ENCODE measurements at places on chromosomes 1 and 21.

GRCh38 chr1:186802388-186802787 is 26.4 kb upstream of the PLA2G4A start:
- DNase-seq = no peak

- DNase-seq = no peak
Observed at GRCh38 chr1:180186831-180187230, 32.2 kb downstream of the QSOX1 start.

DNA sequence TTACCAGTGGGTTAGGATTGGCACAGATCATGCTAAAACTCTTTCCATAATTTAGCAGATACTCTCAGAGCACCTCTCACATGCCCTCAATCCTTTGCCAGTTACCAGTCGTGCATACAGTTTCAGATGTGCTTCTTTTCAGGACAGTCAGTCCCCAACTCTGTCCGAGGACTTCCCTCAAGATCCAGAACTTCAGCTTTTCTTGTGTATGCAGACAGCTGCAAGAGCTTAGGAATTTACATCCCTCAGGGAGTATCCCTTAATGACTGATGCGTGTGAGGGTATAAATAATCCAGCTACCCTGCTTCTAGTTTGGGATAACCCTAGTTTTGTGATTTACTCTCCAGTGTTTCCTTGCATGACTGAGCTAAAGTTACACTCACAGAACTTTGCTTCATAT is 393.0 kb upstream of the PLXNA2 start:
- DNase-seq = no peak

DNA sequence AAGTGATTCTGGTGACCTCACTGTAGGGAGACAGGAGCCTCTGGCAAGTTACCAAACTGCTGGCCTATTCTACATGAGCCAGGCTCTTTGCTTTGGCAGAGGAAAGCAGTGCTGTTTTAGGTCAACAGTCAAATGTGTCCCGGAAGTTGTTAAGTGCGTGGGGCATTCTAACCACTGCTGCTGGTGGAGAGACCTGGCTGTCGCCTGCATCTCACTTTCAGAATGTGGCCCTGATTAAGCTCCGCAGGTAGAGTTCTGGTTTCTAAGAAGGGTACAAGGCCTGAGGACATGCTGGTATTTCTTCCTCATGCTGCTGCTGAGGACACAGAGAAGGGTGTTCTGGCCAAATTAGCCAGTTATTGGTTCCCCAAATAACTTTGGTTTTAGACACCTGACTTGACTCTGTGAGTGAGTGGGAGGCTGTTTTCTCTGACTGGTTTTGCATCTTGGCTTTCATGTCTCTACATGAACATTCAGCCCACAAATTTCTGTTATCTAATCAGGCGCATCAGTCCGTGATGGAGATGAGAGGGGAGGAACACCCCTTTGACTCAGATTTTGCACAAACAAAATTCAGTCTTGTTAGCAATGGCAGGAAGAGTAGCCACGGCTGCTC is 120.8 kb downstream of the LMO4 start:
- peak; percentile 41 for DNase-seq

DNA sequence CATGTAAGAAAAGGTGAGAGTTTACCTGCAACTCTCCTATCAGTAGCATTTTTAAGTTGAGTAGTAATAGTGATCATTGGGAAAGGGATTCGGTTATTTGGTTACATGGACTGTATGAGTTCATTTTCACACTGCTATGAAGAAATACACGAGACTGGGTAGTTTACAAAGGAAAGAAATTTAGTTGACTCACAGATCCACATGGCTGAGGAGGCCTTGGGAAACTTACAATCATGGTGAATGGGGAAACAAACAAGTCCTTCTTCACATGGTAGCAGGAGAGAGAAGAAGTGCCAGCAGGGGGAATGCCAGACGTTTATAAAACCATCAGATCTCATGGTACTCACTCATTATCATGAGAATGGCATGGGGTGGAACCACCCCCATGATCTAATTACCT is 59.3 kb upstream of the FBXO28 start:
- no peak for DNase-seq

- no peak for DNase-seq
Observed at GRCh38 chr1:221078260-221078965, 199.2 kb downstream of the HLX start.

DNA sequence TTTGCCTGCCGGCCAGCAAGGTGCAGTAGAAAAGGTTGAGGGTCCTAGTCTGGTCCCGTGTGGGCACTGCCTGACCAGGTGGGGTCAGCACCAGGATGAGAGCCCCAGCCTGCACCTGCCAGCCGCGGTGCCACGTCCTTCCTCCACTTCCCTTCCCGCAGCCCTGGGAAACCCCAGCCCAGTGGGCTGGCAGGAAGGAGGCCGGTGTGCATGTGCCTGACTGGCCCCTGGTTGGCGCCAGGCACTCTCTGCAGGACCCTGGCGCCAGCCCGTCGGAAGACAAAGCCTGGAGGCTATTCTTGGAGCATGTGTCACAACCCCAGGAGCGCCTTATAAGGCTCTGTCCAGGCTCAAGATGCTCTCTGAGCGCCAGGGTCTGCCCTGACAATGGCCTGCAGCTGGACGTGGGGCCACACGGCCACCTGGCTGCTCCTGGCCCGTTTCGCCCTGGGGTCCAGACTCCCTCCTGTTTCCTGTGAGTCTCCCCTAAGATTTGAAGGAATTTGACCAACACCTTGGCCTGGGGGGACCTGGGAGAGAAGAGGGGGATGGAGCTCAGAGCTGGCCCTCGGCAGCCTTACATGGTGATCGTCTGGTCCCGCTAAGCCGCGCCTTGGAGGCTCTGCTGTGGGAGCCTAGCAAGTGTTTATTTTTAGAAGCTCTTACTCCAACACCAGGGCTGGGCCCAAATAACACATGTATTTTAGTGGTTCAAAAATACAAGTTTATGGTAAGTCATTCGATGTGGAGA is 31.9 kb upstream of the POFUT2 start:
- no peak for DNase-seq

- no peak for DNase-seq
Observed at GRCh38 chr1:238624776-238625175, 734.1 kb upstream of the ZP4 start.

- DNase-seq = peak; percentile 30
Observed at GRCh38 chr1:167805041-167805556, 83.3 kb downstream of the MPZL1 start.

DNA sequence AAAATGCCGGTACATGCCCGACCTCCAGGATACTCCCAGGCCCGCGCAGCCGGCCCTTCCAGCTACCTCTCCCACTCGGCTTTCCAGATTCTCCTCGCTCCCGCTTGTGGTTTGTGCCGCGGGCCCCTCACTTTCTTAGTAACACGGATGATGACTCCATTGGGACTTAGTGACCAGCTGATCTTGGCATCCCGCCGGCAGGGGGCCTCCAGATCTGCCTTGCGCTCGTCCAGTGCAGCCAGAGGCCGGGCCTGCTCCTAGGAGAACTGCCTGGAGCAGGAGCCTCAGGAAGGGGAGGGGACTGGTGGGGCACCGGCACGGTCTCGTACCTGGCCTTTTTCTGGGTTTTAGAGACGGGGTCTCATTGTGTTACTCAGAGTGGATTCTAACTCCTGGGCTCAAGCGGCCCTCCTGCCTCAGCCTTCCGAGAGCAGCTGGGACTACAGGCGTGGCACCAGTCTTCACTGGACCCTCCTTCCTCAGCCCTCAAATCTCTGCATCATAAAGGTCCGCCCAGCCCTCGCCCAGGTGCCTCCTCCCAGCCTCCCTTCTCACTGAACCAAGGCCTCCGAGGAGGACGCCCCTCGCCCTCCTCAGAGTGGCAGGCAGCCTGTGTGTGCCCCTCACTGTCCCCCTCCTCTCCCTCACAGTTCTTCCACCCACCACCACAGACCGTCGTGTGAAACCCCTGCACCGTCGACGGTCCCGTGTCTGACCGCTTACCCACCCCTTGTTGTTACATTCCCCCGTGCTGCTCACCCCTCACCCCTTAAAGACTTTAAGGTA is 78.6 kb downstream of the SLC25A24 start:
- no peak for DNase-seq

DNA sequence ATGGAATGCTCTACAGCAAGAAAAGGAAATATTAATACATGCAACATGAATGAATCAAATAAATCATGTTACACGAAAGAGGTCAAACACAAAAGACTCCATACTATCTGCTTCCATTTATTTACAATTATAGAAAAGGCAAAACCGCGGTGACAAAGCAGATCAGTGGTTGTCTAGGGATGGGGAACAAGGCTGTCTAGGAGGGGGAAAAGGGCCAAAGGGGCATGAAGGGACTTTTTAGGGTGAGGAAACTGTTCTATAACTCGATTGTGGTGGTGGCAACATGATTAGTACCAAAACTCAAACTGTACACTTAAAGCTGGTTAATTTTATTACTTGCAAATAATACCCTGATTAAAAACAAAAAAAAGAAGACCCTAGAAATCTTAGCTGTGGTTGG is 20.6 kb downstream of the CAPZB start:
- DNase-seq = no peak

GRCh38 chr1:93820554-93821422 is 58.2 kb downstream of the DNTTIP2 start:
- DNase-seq = no peak

- DNase-seq = no peak
Observed at GRCh38 chr1:82065916-82066315, 265.2 kb downstream of the ADGRL2 start.

GRCh38 chr1:36166136-36166535 is 10.2 kb downstream of the MAP7D1 start:
- DNase-seq = no peak

DNA sequence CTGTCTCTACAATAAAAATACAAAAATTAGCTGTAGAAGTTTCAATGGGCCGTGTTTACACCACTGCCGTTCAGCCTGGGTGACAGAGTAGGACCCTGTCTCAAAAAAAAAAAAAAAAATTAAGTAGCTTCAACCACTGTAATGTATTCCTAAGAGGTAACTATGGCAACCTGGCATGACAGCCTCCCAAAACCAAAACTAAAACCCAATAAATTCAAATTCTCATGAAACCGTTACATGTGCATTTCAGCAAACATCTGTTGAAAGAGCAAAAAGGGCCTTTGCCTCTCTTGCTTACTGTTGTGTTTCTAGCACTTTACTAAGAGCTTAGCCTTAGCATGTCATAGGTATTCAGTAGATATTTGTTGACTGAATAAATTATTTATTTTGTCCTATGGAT is 33.5 kb downstream of the ODR4 start:
- DNase-seq = peak; percentile 27

DNA sequence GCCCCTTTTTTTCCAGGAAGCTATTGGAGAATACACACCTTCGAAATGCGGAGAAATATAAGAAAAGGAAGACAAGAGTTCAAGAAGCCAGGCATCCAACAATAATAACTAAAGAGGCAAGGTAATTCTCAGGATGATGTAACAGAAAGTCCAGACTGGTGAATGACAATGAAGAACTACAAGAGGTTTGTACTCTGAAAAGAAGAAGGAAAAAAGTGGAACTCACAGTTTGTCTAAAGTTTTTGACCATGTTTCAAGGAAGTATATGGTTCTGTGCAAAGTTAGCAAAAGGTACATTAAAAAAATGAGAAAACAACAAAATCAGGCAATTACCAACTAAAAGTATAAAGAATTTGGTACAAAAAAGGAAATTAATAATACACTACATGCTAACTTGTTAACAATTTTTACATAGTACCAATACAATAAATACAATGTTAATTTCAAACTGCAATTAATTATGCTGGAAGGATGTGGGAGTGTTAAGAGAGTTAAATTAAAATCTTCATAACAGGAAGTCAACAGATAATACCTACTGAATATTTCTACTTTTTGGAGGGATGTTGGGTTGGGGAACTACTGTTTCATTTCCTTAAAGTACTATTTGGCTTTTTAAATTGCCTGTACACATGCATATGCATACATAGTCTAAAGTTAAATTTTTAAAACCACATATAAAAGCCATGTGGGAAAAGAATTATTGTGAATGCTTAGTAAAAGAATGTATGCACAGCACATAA is 12.9 kb upstream of the CD55 start:
- no peak for DNase-seq

GRCh38 chr1:47727051-47727696 is 270.0 kb downstream of the TRABD2B start:
- no peak for DNase-seq

- DNase-seq = no peak
Observed at GRCh38 chr1:205407970-205408369, 13.9 kb downstream of the LEMD1 start.

DNA sequence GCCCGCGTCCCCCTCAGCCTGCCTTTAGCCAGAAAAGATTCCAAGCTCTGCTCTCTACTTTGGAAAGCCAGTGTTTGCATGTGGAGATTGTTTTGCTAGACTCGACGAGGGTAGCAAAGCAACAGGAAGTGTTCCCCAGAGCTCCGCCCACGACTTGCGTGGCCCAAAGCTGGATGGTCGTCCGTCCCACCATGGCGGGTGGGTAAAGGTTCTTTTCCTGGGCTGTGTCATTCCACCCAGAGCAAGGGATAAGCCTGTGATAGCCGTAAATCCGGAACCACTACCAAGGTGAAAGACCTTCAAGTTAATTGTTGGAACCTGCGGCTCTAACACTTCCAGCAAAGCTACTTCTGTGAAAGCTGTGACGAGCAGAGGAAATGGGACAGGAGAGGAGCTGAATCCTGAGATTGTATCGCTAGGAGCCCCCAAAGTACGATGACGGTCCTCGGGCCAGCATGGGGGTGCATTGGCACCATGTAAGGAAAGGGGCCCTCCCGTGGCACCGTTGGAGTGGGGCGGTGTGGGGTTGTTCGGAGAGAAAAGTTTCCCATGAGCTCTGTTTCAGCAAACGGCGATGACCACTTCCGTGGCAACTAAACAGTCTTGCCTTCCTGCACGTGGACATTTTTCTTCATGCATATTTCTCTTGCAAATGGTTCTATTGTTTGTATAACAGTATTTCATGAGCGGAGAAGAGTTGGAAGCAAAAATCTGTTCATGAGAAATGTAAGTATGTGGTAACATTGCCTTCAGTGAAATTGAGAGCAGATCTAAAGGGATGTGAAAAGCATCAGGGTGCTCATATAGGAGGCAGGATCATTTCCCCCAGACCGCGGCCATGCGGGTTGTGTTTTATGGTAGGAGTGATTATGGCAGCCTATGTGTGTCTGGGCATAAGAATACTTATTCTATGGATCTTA is 8.4 kb downstream of the MX2 start:
- DNase-seq = no peak

DNA sequence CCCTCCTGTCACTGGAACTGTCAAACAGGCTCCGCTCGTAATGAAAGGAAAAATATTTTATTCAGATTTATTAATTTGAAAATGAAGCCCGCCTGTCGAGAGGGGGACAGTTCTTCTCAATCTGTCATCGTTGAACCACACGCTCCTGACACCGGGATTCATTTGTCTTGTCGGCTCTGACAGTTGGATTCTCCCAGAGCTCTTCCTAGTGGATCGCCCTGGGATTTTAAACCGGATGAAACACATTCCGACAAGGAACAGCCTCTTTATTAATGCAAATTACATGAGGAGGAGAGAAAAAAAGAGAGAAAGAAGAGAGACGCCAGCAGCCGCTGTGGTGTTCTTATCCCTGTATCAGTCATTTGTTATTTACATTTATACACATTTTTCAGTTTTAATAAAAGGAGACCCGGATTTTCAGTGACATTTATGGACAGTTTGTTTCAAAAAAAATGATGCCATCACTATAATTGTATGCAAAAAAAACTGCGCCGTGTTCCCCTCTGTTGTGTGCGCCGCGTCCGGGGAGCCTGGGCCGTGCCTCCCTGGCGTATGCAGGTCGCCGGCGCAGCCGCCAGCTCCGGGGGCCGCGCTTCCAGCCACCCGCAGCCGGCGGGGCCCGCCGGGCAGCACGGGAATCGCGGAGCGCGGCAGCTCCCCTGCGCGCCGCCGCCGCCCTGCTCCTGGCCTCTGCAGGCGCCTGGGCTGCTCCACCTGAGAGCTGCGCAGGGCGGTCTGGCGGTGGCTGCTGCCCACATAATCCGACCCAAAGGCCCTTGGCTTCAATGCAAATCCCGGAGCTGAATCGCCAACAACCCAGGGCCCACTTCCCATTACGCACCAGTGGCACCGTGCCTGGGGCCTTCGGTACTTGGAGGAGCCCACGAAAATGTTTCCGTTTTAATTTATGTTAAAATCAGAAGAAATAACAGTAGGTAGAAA is 237.9 kb upstream of the PBX1 start:
- DNase-seq = no peak
